ENCODE measurements at places on chromosomes 13 and 19. TPM values are rescaled to one million over a fixed set of nuclear protein-coding genes. Genes with fewer than 3 reads are reported as not detected.

- no peak for DNase-seq
Observed at GRCh38 chr13:39688699-39689405, 33.4 kb downstream of the COG6 start.

DNA sequence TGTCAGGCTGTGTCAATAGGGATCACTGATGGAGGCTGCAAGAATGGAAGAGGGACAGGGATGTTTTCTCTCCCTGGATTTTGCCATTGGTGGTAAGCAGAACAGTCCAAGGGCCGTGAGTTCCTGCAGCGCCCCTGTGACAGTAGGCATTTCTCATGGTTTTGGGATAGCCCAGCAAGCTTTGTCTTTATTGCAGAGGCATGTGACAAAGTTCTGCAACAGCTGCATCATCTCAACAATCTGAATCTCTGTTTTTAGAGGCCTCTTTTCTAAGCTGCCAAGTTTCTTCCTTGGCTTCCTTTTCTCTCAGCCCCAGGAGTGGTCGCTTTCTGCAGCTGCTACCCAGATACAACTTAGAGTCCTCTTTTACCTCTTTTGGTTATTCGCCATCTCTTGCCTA, 95.7 kb upstream of the TSHZ3 start:
- DNase-seq, result no peak

GRCh38 chr19:12794971-12795381, 3.7 kb downstream of the JUNB start:
- no peak for DNase-seq

GRCh38 chr13:35162420-35162819, 220.3 kb downstream of the NBEA start:
- DNase-seq, result no peak

DNA sequence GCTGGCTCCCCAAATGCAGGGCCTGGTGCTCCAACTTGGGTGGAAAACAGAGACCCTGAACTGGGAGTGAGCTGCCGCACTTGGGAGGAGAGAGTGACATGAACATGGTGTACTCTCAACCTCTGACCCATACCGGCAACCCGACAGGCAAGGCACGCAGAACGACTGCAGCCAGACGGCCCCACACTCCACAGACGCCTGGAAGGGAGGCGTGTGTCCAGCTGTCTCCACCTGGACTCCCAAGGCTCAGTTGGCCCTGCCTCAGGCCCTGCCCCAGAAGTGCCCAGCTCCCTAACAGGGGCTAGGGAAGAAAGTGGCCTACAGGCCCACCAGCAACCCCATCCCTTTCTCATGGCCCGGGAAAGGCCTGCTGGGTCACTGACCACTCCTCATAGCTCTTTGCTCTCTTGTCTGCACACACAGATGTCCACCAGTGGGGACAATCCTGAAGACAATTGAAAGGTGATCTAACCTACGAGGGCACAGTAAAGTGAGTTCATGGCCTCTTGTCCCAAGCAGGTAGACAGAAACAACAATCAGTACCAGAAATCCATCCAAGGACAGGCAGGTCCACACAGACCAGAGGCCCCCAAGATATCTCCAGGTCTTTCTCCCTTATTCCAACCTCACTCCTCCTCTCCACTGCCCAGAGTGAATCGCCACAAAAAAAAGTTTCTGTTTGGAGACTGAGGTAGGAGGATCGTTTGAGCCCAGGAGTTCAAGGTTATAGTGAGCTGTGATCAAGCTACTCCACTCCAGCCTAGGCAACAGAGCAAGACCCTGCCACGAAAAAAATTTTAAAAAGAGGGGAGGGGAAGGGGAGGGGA, 28.2 kb downstream of the ELL start:
- no peak for DNase-seq

DNA sequence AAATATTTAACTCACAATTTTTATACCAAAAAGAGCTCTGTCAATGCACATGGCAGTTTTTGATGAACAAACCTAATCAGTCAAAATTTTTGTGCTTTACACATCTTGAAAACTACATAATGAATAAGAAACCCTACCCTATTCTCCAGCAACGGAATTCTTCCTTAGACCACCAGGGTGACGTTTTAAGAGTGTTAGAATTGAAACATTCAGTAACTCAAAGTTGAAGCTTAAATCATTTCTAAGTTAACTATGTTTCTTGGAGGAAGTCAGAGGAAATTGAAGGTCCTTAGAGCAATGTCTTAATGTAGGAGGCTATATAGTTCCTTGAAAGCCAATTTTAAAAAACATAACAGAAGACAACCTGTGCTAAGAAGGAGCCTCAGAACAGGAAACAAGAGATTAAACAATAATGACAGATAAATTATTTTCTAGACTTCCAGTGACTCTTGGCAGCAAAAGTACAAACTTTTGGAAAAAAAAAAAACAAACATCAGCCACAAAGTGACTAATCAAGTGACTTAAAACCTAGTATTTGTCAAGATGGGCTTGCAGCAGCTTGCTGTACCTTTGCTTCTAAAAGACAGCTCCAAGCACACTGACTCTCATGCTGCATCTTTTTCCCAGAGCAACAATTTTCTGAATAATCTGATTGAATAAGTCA, 6.2 kb downstream of the SPRY2 start:
- no peak for DNase-seq

GRCh38 chr19:7792281-7792680, 29.2 kb downstream of the CLEC4M start:
- no peak for DNase-seq

GRCh38 chr19:34298891-34299520, 44.7 kb downstream of the GARRE1 start:
- DNase-seq, result no peak

DNA sequence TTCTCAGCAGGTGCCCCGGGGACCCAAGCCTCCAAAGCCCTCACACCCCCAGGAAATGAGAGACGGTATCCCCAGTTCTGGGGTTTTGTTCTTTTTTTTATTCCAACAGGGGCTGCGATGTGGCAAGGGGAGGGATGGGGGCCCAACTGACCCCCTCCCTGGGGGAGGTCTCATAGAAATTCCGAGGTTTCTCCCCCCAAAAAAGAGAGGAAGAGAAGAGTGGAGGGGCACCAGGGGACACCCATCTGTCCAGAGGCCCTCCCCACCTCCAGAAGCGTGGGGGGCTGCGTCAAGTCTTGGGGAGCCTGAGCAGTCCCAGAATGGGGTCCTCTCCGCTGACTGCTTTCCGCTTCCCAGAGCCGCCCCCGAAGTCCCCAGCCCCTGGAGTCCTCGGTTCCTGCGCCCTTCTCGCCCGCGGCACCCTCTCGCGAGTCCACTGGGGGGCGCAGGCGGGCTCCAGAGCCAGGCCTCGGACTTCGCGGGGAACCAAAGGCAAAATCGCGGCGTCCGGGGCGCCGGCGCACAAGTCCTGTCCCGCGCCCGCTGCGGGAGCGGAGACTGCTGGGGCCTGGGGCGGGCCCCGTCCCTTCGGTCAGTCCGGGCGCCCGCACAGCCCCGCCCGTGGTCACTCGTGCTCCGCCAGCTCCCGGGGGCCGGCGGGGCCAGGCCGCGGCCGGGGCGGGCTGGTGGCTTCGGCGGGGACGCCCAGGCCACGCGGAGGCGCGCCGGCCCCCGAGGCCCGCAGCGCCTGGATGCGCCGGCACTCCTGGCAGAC, 4.4 kb upstream of the ATP1A3 start:
- DNase-seq, result no peak

- DNase-seq, result no peak
Observed at GRCh38 chr13:94058821-94059360, 420.6 kb downstream of the DCT start.

DNA sequence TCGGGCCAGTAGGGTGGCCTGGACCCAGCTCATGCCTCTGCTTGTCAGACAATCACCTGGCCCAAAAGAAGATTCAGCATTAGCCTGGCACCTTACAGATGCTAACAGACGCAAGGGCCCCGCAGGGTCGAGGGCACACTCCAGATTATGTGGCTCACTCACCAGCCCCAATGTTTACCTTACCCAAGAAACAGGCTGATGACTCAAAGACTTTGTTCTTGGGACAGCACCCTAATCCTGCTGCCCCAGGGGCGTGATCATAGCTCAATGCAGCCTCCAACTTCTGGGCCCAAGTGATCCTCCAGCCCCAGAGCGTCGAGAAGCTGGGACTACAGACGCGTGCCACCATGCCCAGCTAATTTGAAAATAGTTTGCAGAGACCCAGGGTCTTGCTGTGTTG, 9.8 kb downstream of the ECSIT start:
- no peak for DNase-seq

DNA sequence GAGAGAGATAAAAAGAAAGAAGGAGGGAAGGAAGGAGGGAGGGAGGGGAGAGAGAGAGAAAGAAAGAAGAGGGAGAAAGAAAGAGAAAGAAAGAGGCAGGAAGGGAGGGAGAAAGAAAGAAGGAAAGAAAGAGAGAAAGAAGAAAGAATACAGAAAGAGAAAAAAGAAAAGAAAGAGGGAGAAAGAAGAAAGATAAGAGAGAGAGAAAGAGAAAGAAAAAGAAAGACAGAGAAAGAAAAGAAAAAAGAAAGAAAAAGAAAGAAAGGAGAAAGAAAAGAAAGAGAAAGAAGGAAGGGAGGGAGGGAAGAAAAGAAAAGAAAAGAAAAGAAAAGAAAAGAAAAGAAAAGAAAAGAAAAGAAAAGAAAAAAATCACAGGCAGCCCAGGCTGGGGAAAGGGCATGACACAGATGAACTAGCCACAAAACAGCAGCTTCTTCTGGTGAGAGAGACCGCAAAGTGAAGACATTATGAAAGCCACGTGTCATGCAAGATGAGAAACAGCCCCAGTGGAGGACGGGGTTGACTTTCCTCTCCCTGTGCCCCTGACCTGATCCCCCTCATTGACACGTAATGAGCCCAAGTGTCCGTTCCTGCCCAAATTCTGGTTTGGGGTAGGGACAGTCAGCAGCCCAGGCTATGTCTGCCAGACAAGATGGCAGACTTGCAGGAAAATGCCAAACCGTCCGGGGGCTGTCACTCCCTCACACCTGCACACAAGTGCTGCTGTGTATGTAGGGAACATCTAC, 102.1 kb downstream of the INSR start:
- no peak for DNase-seq

GRCh38 chr19:41706741-41707501, 1.5 kb upstream of the CEACAM5 start:
- peak; percentile 59 for DNase-seq

GRCh38 chr13:112766336-112766735, 76.5 kb downstream of the ATP11A start:
- no peak for DNase-seq

- DNase-seq, result no peak
Observed at GRCh38 chr13:19597523-19597922, 35.9 kb upstream of the MPHOSPH8 start.

DNA sequence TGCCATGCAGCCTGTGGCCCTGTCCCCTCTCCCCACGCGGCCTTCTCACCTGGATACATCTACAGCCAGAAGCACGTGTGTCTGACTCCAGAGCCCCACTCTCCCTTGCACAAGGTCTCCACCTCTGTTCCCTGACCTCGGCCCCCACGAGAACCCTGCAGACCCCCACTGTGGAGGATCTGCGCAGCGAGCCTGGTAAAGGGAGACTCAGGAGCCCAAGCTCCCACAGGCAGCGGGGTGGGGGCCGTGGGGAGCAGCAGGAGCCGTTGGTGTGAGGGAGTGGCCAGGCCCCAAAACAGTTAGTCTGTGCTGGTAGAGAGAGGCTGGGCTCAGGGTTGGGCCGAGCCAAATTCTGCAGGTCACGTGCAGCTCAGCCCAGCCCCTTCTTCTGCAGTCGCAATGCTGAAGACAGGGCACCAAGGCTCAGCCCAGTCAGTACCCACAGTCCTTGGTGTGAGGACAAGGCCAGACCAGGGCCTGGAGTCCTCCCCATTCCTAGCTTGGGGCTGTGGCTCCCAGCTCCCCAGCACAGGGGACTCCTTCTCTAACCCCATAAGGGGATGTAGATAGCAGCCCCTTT, 28.7 kb upstream of the SLC7A10 start:
- no peak for DNase-seq

DNA sequence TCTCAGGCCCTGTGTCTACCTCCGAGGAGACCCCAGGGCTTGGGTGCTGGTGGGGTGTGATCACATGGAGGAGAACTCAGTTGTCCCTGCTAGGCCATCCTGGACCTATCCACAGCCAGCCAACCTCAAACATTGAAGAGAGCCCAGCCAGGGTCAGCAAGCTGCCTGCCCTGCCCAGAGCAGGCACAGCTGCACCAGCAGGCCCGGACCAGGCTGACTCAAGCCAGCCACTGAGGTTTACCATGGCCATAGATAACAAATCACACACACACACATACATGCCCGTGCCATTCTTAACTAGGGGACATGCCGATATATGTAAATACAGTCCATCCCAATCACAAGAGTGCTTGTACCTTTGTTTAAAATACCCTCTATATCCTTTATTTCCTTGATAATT, 8.1 kb downstream of the ARHGEF7 start:
- DNase-seq, result no peak

DNA sequence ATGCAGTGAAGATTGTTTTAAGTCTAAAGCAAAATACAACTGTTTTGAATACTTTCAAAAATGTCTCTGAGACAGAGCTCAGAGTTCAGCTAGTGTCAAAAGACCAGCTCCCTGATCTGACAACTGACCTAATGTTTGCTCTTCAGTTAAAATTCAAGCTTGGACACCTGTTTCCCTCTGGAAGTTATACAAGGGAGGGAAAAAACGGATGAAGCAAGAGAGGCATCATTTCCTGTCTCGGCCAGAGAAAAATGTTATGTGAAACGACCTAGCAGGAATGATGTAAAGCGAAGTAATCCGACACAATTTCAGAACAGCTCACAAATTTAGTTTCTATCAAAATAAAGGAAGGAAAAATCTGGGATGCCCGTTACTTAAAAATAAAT, 59.4 kb downstream of the ZAR1L start:
- no peak for DNase-seq

DNA sequence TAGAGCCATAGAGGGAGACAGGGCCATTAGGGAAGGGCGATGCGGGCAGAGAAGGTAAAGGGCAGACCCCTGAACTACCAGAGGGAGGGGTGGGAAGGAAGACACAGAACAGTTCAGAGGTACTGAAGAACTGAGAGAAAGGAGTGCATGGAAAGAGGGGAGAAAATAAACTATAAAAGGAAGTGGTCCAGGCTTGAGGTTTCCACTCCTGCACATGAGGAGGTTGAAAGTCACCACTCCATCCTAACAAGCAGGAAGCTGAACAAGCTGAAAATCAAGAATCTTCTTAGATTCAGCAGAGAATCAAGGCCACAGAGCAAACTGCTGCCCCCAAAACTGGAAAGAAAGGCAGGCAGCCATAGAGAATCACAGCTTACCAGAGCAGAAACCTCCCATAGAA, 45.1 kb downstream of the MIPEP start:
- DNase-seq, result no peak

The B3GNT3 gene
- total RNA-seq, result 0.58 TPM

The KLK11 gene
- 1.1 TPM for total RNA-seq

The DYRK1B gene
- 18.3 TPM for total RNA-seq

The ELSPBP1 gene
- total RNA-seq, result not detected

The FRY gene
- total RNA-seq, result 88.8 TPM

The S1PR5 gene
- 0.53 TPM for total RNA-seq

The NAA16 gene
- total RNA-seq, result 29.7 TPM

The KASH5 gene
- total RNA-seq, result not detected
